ENCODE measurements at places on chromosomes 16 and 17.

GRCh38 chr16:79130616-79131015 lies 469.9 kb downstream of the MAF start:
- DNase-seq = no peak

DNA sequence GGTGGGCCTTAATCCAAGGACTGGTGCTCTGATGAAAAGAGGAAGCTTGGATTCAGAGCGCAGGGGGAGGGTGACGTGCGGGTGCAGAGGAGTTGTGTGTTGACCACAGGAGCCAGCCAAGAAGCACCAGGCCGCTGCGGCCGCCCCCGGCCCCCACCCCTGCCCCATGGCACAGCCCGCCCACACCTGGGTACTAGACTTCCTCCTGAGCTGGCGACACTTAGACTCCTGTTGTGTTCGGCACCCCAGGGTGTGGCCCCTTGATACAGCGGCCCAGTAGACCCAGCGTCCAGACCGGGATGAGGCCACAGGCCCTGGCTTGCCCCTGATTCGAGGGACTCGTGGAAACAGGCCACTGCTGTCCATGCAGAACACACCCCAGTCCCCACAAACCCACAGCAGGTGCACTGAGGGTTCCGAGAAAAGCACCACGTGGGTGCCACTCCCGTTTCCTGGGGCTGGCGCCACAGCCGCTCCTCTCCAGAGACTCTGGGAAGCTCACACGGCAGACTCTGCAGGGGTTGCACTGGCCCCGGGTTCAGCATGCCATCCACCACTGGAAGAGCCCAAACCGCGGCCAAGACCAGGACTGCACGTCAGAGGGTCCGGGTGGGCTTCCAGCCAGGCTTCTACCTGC lies 5.7 kb upstream of the SNAI3 start:
- no peak for DNase-seq

DNA sequence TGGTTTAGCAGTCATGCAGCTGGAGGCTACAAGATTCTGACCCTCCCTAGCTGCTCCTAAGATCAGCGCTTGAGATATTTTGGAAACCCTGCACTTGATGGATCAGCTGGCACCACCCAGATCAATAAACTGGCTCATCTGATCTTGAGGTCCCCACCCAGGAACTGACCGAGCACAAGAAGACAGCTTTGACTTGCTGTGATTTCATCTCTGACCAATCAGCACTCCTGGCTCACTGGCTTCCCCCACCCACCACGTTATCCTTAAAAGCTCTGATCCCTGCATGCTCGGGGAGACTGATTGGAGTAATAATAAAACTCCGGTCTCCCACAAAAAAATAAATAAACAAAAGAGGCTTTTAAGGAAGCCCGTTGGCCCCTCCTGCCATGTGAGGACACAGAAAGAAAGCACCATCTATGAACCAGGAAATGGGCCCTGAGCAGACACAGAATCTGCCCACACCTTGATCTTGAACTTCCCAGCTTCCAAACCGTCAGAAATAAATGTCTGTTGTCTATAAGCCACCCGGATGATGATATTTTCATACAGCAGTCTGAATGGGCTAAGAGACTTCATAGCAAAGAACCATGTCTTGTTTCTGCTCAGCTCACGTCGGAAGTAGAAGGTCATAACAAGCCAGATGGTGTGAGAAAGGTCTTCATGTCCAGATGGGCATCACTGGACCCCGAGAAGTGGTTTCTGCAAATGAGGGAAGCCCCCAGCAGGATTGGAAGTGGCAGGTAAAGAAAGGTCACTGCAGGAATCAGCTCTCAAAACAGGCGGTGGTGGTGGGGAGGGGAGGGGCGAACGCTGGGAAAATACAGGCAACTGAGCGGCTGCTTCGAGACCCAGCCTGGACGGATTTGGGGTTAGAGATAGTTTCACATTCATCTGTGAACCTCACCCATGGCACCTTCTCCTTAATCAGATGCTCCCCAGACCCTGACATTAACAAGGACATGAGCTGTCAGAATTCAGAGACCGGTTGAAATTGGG lies 19.8 kb upstream of the RPH3AL start:
- no peak for DNase-seq

GRCh38 chr16:25317732-25318316 lies 60.2 kb upstream of the ZKSCAN2 start:
- no peak for DNase-seq

DNA sequence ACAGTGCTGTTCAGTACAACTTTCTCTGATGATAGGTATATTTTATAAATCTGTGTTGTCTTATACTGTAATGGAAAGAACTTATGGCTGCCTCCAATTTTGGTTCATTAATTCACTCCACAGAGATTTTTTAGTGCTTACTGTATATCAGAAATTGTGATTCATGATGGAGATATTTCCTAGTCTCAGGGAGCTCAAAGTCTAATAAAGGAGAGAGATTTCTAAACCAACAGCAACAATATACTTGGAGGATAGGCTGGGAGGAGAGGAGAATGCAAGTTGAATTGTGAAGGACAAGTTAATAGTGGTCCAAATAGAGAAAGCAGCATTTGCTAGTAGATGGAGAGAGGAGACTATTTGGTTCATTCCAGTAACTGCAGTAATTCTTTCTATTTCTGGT lies 63.5 kb downstream of the TANC2 start:
- no peak for DNase-seq

DNA sequence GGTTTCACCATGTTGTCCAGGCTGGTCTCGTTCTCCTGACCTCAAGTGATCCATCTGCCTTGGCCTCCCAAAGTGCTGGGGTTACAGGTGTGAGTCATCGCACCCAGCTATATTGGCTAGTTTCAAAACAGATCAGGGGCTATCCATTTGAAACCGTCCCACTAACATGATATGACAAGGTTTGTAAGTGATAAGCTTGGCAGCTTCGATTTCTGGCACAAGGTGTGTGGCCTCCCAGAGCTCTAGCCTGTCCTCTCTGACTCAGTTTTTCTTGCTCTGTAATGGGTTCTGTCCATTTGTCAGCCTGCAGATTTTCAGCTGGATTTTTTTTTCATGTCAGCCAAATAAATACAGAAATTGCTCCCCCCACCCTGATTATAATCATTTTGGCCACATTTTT lies 31.8 kb upstream of the TENT4B start:
- peak; percentile 80 for DNase-seq

DNA sequence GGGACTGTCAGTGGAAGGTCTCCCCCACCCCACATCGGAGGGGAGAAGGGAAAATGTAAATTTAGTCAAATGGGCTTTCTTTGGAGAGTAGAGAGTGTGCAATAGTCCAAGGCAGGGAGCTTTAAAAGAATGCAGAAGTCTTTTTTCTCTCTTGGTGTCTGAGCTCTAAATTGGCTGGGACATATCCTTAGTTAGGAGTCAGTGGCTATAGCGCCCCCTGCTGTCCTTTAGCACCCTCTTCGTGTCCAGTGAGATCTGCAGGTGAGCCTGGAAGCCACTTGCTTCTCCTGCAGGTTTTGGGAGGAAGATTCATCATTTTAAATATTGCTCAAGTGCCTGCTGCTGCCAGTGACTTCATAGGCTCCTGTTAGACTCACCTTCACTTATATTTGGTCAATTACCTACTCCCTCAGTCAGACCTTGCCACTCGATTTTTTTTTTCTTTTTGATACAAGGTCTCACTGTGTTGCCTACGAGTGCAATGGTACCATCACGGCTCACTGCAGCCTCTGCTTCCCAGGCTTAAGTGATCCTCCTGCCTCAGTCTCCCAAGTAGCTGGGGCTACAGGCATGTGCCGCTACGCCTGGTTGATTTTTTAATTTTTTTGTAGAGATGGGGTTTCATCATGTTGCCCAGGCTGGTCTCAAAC lies 174.8 kb downstream of the PRKCB start:
- peak; percentile 93 for DNase-seq

- DNase-seq = no peak
Measured at GRCh38 chr17:4301066-4301465, 37.3 kb upstream of the ANKFY1 start.

DNA sequence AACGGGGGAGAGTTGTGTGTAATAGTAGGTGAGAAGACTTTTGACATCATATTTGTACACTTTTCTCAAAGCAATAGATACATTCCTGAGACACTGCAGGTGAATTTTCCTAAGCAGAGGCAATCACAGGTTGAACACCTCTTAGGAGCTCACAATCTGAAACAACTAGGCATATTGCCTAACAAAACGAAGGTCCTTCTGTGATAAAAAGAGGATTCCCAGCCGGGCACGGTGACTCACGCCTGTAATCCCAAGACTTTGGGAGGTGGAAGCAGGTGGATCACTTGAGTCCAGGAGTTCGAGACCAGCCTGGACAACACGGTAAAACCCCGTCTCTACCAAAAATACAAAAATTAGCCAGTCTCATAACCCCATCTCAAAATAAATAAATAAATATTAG lies 17.4 kb downstream of the NXN start:
- no peak for DNase-seq

GRCh38 chr16:10997485-10997884 lies 53.1 kb downstream of the CLEC16A start:
- DNase-seq = no peak

DNA sequence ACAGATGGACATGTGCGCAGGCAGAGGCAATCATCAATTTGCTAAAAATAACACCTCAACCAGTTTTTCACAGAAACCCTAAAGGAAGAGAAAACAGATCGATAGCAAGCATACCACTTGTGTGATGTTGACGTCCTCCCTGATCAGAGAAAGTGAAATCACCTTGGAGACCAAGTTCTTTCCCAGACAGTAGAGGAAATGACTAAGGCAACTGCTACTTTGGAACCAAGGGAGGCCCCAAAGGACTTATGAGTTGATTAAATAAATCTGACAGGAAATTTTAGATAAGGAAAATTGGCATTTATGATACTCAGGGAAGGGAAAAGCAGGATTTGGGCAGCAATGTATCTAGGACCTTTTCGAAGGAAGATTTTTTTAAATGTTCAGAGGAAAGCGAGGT lies 267.1 kb upstream of the ASIC2 start:
- peak; percentile 20 for DNase-seq

GRCh38 chr17:55236316-55236715 lies 28.4 kb upstream of the HLF start:
- no peak for DNase-seq

DNA sequence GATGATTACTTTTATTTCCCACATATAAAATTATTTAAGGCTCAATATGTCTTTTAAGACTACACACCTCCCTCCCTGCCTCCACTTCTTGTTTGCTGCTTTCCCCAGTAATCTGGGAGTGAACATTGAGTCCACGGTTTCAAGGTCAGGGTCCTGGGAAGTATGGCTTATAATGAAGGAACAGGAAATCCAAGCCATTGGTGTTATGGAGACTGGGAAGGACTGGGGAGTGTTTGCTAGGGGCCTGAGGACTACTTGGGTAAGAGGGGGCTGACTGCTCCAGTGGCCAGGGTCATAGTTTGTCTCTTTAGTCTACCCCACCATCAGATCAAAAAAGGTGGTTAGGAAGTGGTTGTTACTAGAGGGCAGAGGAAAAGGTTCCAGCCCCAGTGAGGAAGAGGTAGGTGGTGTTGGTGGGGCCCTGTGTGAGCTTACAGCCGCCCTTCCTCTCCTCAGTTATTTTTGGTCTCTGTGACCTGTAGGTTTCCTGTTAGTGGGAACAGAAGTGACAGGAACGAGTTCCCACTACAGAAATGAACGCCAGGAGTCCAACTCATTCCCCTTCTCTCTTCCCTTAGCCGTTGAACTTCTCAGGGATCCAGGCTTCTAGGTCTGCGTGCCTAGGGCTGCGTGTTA lies 742 bp upstream of the SLC16A13 start:
- peak; percentile 64 for DNase-seq

- peak; percentile 52 for DNase-seq
Measured at GRCh38 chr16:85613604-85614337, 649 bp downstream of the GSE1 start.

- no peak for DNase-seq
Measured at GRCh38 chr17:200586-200985, 19.1 kb upstream of the DOC2B start.

GRCh38 chr17:82296511-82297279 lies 20.7 kb downstream of the CD7 start:
- DNase-seq = no peak

GRCh38 chr17:43330876-43331639 lies 67.7 kb upstream of the ARL4D start:
- no peak for DNase-seq

DNA sequence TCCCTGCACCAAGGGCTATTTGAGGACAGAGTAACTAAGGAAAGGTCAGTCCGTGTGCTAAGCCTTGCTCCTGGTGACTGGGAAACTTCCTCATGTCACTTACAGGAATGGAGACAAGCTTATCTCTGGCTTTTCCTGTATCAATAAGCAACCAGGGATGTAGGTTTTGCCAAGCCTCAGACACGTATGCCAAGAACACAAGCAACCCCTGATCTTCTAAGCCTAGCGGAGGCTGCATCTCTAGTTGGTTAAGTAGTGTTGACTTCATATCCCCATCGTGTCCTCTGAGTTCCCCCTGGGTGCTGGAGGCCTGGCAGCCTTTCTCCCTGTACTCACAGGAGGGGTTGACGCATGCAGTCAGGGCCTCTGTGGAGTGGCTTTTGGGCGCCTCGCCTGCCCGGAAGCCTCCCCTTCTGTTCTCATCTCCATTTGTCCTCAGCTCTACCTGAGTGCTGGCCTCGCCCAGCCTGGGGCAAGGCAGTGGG lies 1.4 kb upstream of the C1QTNF1 start:
- no peak for DNase-seq

DNA sequence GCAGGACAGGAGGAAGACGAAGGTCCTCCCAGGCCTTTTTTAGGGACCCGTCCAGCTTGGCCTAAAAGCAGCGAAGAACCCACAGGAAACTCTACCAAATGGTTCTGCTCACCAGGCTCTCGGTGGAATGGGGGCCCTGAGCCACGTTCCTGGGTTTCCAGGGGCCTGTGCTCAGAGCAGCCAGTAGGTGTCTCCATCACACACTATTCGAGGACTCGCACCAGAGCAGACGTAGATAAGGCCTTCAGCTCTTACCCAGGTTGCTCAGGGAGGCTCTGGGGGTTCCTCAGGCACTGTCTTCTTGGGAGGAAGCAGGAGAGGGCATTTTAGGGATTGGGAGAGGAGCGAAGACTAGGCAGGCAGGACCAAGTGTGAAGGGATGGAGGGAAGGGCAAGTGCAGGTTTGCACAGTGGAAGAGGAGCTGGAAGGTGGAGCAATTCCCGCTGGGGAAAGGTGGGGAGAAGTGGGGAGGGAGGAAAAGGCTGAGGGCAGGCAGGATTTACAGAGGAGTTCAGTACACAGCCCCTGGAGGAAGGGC lies 157.1 kb downstream of the RGS9 start:
- peak; percentile 77 for DNase-seq

DNA sequence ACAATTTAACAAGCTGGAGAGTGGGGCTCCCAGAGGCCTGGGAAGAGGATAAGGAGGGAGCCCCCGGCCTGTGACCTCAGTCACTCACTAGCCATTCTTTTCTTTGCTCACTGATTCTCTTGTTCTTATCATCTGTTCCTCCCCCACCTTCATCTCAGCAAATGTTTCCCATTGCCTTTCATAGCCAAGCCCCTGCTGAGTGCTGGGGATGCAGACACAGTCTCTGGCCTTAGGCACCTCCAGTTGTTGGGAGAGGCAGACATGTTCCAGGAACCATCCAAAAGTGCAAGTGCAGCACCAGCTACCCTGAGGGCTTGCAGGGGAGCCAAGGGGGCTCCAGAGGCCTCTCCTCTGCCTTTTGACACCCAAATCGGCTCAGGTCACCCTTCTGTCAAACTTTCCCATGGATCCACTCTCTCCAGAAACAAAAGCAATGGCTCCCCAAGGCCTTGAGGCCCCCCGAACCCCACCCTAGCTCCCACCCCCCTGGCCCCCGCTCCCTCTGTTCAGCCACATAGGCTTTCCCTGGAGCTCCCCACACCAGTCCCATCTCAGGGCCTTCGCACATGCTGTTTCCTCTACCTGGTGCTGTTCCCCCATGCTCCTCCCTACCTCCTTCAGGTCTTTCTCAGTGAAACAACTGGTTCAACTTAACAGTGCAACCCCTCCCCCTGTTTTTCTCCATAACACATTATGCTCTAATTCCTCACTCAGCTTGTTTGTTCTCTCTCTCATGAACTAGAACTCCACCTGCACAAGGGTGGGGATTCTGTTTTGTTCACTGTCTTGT lies 14.9 kb upstream of the KCNJ12 start:
- no peak for DNase-seq

Measured in GM12865 (cell line).